ENCODE measurements at places on chromosomes 1 and 21. TPM values are rescaled to one million over a fixed set of nuclear protein-coding genes. Genes with fewer than 3 reads are reported as not detected.

Gene HSF2BP
- total RNA-seq, result 3.4 TPM

Gene GJA9
- total RNA-seq, result not detected

Gene RHD
- not detected for total RNA-seq

Gene MANEAL
- total RNA-seq, result 5.2 TPM

DNA sequence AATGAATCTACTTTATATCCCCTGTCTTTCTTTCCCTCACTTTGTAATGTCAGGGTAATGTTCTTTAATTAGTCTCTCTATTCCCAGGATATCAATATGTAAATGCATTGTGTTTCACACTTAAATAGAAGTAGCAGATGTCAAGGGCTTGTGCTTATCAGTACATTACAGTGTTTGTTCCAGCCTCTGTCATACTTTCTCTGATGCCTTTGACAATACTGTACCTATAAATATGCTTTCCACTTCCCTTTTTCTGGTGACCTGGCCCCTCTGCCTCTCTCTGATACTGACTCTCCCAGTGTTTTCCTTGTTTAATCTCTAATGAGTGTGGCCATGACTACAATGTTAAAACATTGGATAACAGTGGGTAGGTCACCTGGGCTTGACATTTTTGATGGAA is 862.0 kb upstream of the NEGR1 start:
- DNase-seq, result no peak

GRCh38 chr1:35499652-35500176 is 57.5 kb downstream of the KIAA0319L start:
- no peak for DNase-seq

GRCh38 chr1:118821801-118822200 is 166.3 kb downstream of the TBX15 start:
- no peak for DNase-seq

DNA sequence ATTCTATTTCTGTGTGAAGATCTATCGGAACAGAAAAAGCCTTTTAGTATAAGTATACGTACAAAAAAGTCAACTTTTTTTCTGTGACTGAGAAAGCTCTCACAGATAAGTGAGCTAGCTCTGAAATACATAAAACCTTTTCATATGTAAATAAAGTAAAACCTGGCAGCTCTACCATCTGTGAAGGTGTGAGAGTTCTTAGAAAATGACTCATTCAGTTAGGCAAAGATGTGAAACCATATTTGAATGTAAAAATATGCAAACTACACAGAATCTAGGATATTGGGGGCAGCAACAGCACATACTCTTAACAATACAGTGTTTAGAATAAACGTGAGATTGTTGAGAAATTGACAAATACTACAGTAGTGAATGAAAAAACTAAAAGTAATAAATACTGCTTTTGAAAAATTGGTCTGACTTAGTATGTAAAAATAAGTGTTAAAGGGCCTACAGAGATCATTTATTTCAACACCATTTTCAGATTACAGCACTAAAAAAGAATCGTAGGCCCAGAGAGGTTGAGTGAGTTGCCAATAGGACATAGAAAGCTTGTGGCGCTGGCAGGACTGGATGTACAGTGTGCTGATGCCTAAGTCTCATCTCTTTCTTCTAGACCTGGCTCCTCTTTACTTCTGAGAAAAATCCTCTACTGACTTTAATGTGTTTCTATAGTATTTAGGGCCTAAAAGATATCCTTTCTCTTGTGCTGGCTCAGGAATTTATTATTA is 19.8 kb downstream of the ATP6V1G3 start:
- DNase-seq, result no peak

- peak; percentile 65 for DNase-seq
These were observed 133.8 kb downstream of the ZSCAN20 start for GRCh38 chr1:33606272-33606671.

All from osteocyte (in vitro differentiated cells).